ENCODE measurements at places on chromosomes 2 and 18.

DNA sequence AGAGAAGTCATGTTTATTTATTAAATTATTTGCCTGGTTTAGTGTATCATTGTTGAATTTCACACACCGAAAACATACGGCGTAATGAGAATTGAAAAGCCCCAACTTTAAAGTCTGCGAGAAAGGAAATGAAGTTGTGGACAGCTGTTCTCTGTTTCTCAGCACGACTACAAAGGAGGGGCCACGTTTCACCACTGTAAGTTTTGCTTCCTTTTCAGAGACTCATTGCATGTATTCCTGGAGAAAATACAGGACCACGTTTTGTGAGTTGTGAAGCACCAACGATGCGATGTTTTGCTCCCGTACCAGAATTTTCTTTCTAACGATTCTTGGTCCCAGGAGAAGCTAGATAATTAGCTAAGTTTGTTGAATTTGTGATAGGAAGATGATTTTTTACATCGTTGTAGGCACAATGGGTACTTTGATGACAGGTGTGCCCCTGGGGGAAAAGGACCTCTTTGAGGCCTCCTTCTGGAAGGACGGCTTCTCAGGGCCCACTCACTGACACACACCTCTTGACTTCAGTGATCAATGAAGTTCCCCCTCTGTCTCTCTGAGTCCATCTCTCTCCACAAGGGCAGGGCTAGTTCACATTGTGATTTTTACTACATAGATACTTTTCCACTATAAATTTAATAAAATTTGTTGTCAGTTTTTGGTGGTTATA lies 23.7 kb upstream of the ACKR3 start:
- no peak for DNase-seq

DNA sequence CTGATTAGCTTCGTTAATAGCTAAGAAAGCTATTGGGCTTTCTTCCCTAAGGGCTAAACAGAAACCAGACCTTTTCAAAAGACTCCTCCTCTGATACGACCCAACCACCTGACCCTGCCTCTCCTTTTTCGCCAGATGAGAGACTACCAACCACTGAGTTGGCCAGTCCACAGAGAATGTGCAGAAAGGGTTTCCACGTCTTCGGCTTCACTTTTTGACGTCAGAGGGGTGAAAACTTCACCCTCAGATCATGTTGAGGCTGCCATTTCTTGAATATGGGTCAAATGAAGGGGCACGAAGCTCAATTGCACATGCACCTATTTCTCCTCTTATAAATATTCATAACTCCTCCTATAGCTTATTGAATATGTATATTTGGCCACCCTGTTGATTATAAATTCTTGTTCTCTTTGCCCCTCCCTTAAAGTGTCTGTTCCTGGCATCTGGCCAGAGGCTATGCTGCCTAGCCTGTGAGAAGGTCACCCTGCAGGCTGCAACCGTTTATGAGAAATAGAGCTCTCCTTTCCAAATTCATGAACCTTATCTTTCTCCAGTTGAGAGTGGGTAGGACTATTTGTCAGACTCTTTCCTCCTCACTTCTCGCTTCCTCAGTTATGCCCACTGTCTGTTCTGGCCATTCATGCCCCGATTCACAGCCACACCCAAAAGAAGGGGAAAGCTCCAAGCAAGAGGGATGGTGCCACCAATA lies 301.6 kb downstream of the STK39 start:
- no peak for DNase-seq

GRCh38 chr18:62389761-62390481 lies 64.8 kb downstream of the TNFRSF11A start:
- DNase-seq = no peak

- peak; percentile 78 for DNase-seq
Observed at GRCh38 chr18:10232062-10232461, 222.4 kb upstream of the APCDD1 start.
